ENCODE measurements at places on chromosomes 3 and 15. TPM values are rescaled to one million over a fixed set of nuclear protein-coding genes. Genes with fewer than 3 reads are reported as not detected.

MAP1A gene
- 19.1 TPM for total RNA-seq

CRABP1 gene
- 0.74 TPM for total RNA-seq

SYNPR gene
- not detected for total RNA-seq

SYNM gene
- 11.1 TPM for total RNA-seq

CPEB1 gene
- total RNA-seq = 89.1 TPM

RYR3 gene
- 7.6 TPM for total RNA-seq

CORO2B gene
- total RNA-seq = 1.4 TPM

DYNLT2B gene
- 29.1 TPM for total RNA-seq

ARL14 gene
- not detected for total RNA-seq

ABHD17C gene
- total RNA-seq = 16.3 TPM

NMB gene
- total RNA-seq = 17.5 TPM

THUMPD3 gene
- total RNA-seq = 76.1 TPM
